DND-41 (cell line): ENCODE measurements at places on chromosomes 7 and 10.

DNA sequence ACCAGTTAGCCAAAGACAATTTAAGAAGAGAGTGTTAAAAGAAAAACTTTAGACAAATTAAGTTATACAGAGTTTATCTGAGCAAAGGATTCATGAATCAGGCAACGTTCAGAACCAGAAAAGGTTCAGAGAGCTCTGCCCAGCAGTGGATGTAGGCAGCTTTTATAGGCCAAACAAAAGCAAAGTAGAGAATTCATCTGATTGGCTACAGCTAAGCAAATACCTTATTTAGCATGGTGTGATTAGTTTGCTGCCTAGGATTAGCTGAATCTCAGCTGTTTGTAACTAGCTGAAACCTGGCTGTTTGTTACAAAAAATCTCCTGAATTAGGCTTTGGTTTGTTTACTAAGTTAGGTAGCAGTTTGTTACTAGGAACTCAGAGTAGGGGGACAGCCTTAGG is 66.0 kb downstream of the SLC25A40 start:
- H3K27ac ChIP-seq, result no peak overlapping the region
- no peaks in the 10 kb centered on the region for H3K27me3 ChIP-seq
- H3K36me3 ChIP-seq, result no peaks in the 10 kb centered on the region

GRCh38 chr10:30052062-30052461 is 7.3 kb downstream of the JCAD start:
- DNase-seq, result no peak
- no peak overlapping the region for H3K27ac ChIP-seq
- no peaks in the 10 kb centered on the region for H3K36me3 ChIP-seq
- H3K27me3 ChIP-seq, result no peaks in the 10 kb centered on the region
- H3K4me3 ChIP-seq, result no peak overlapping the region
- no peaks in the 10 kb centered on the region for H3K4me1 ChIP-seq

DNA sequence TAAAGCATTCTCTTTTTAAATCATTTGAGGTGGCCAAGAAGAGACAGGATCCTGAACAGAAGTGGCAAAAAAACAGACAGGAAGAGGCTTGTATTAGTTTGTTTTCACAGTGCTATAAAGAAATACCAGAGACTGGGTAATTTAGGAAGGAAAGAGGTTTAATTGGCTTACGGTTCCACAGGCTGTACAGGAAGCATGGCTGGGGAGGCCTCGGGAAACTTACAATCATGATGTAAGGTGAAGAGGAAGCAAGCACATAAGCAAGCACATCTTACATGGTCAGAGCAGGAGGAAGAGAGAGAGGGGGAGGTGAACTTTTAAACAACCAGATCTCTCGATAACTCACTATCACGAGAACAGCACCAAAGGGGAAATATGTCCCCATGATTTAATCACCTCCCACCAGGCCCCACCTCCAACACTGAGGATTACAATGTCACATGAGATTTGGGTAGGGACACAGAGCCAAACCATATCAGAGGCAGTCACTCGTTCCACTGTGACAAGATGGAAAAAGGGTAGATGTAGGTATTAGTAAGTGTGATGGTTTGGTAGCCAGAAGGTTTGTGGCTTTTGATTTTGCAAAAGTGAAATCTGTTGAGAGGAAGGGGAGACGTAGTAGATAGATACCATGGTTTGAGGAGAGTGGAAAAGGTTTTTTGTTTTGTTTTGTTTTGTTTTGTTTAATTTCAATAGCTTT is 5.1 kb downstream of the MSRB2 start:
- no peaks in the 10 kb centered on the region for H3K27me3 ChIP-seq
- peaks cover 27% of the 10 kb centered on the region for H3K4me1 ChIP-seq
- H3K36me3 ChIP-seq, result peaks cover 10% of the 10 kb centered on the region; the same call in 1 of the 2 replicates
- H3K4me3 ChIP-seq, result no peak overlapping the region

DNA sequence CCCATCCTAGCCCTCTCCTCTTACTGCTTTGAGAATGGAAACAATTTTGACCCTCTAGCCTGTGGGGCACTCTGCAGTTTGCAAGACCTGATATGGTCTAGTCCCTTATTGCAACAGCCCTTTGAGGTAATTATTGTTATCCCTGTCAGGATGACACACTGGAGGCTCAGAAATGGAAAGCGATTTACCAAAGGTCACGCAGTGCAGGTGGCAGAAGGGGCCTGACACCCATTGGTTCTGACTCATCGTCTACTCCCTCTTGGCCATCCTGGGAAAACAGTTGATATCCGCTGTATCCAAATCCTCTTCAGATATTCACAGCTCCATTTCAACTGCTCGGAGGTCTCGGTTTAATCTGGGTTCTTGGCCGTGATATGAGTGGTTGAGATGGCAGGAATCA is 44.7 kb upstream of the AQP1 start:
- no peak overlapping the region for H3K27ac ChIP-seq
- H3K4me1 ChIP-seq, result no peaks in the 10 kb centered on the region
- no peaks in the 10 kb centered on the region for H3K36me3 ChIP-seq
- no peaks in the 10 kb centered on the region for H3K27me3 ChIP-seq

- no peaks in the 10 kb centered on the region for H3K27me3 ChIP-seq
- H3K4me1 ChIP-seq, result no peaks in the 10 kb centered on the region
- H3K36me3 ChIP-seq, result no peaks in the 10 kb centered on the region
- no peak overlapping the region for H3K4me3 ChIP-seq
These were observed 64.3 kb upstream of the CCDC6 start for GRCh38 chr10:59970396-59971368.

- no peak overlapping the region for H3K27ac ChIP-seq
- H3K4me1 ChIP-seq, result no peaks in the 10 kb centered on the region
- no peak overlapping the region for H3K4me3 ChIP-seq
- no peaks in the 10 kb centered on the region for H3K36me3 ChIP-seq
These were observed 634.7 kb downstream of the ARL4A start for GRCh38 chr7:13322126-13322525.

DNA sequence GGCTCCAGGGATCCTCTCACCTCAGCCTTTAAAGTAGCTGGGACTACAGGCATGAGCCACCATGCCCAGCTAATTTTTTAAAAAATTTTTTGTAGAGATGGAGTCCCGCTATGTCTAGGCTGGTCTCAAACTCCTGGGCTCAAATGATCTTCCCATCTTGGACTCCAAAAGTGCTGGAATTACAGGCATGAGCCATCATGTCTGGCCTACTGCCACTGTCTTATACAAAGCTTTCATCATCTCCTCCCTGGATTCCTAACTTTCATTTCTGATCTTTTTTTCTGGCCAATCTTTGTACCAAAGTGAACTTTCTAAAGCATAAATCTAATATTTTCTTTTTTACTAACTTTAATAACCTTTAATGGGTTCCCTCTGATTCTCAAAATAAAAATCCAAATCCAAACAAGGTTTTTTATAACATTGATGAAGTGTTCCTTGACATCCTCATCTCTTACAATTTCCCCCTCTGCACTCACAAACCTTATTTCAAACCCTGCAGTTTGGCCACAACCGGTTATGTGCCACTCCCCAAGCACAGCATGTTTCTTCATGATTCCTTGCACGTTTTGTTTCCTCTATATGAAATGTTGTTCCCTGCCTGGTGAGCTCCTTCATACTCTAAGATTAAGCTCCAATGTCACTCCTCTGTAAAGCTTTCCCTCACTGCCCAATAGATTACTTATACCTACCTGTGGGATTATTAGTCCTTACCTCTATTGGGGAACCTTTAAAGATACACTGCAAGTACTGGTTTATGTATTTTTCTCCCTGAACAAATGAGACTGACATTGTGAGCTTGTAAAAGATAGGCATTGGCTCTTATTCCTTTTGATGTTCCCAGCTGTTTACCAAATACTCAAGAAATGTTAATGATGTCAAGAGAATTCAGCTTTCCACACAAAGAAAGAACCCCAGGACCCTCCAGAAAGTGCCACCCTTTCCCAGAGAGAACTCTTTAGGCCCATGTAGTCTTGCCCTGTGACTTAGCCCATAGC is 101.7 kb downstream of the HOXA1 start:
- DNase-seq, result no peak
- no peaks in the 10 kb centered on the region for H3K36me3 ChIP-seq
- no peak overlapping the region for H3K27ac ChIP-seq
- no peaks in the 10 kb centered on the region for H3K4me1 ChIP-seq
- H3K4me3 ChIP-seq, result no peak overlapping the region

DNA sequence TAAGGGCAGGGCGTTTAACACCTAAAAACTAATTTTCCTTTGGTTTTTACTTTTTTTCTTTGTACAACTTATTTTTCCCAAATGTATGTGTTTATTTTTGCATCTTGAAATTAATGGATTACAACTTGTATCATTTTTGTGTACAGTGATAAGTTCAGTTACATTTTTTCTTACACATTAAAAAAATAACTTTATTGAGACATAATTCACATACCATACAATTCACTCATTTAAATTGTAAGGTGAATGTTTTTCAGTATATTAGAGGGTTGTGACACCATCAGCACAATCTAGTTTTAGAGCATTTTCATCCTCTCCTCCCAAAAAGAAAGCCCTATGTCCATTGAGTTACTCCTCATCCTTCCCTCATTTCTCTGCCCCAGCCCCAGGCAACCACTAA is 11.6 kb downstream of the OGDH start:
- DNase-seq, result no peak
- peaks cover 8% of the 10 kb centered on the region; the same call in 1 of the 2 replicates for H3K36me3 ChIP-seq
- H3K27me3 ChIP-seq, result no peaks in the 10 kb centered on the region
- H3K27ac ChIP-seq, result no peak overlapping the region

- H3K4me1 ChIP-seq, result no peaks in the 10 kb centered on the region
- H3K4me3 ChIP-seq, result no peak overlapping the region
- no peak for DNase-seq
- no peaks in the 10 kb centered on the region for H3K36me3 ChIP-seq
- H3K27me3 ChIP-seq, result no peaks in the 10 kb centered on the region
These were observed 94.3 kb upstream of the AGBL3 start for GRCh38 chr7:134891696-134892678.

GRCh38 chr10:128632694-128633093 is 506.5 kb upstream of the MKI67 start:
- H3K4me1 ChIP-seq, result no peaks in the 10 kb centered on the region
- H3K36me3 ChIP-seq, result no peaks in the 10 kb centered on the region
- peaks cover 3% of the 10 kb centered on the region for H3K27me3 ChIP-seq
- no peak for DNase-seq
- H3K27ac ChIP-seq, result no peak overlapping the region

- peak within 1 kb of the TSS; percentile 80 for H3K27ac ChIP-seq
- peak; percentile 95 for DNase-seq
- H3K4me3 ChIP-seq, result peak within 1 kb of the TSS; percentile 74
These were observed at the start of gene GBF1 for GRCh38 chr10:102245082-102245931. GBF1 (plus strand) TSS chr10:102245532; CDS start chr10:102258939, 13,407 bp downstream.

DNA sequence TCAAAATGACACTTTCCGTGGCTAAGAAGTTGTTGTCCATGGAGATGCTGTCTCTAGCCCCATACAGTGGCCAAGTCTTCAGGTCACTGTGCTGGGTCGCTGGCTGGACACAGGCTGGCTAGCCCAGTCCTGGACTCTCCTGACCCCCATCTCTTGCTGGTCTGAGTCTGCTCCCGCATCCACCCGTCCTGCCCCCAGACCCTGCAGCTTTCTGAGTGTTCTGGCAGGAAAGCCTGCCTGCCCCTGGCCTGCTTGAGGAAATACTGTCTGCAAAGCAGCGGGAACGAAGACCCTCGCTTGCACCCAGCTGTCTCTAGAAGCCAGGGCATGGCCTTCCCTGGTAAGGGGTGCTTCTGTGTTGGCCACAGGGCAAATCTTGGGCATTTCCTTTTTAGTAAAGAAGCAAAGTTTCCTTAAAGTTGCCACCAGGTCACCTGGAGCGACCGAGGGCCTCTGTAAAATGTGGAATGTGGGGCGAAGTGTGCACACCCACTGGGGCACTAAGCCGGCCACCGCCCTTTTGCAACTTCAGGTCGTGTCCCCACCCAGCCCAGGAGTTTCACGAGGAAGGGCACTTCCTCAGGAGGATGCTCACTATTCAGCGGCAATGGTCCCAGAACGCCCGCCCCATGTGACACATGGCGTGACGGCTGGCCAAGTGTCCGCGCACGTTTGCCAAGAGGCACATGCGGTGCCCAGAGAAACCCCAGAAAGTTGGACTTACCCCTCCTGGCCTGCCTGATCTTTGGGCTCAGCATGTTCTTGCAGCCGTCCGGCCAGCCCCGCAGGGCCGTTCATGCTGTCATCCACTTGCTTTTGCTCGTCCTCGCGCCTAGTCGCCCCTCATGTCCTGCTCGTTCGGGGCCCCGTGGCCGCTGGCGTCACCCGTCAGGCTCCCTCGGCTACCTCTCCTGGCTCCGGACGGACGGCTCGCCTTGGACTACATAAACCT is 558 bp downstream of the ARHGAP22 start:
- DNase-seq, result no peak
- no peaks in the 10 kb centered on the region for H3K36me3 ChIP-seq
- H3K27ac ChIP-seq, result no peak overlapping the region
- no peak overlapping the region for H3K4me3 ChIP-seq
- peaks cover 3% of the 10 kb centered on the region for H3K27me3 ChIP-seq

DNA sequence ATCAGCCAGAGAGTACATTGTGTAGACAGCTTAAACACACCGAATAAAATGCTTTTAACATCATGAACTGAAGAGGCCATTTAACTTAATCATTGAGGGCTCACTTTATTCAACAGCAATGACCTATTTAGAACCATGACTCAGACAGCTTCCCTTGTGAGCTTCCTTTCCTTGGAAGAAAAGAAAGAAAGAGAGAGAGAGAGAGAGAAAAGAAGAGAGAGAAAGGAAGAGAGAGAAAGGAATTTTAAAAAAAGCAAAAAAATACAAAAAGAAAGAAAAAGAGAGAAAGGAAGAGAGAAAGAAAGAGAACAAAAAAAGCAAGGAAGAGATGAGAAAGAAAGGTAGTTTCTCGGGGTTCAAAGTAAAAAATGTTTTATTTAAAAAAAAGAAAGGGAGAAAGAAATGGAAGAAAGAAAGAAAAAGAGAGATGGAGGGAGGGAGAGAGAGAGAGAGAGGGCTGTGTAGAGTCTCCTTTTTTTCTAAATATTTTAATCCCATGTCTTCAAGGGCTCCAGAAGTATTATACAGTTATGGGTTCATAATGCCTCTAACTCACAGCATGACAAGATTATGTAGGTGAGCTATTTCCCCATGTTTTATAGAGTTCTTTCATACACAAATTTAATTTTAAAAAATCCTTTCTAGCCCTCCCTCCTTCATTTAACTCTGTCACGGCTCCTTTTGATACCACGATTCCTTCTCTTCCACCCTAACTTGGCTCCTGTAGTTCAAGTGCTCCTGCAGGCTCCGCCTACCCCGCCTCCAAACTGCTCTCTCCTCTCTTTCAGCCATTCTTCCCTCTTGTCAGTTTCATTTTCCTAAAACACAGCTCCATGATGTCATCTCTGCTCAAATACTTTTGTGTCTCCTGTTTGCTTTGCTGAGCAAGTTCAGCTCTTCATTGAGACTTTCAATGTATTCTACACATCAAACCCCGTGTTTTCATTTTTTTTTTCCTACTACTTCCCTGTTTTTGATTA is 85.5 kb downstream of the PRTFDC1 start:
- no peaks in the 10 kb centered on the region for H3K27me3 ChIP-seq
- no peaks in the 10 kb centered on the region for H3K36me3 ChIP-seq
- peak; percentile 32 for DNase-seq
- H3K4me3 ChIP-seq, result no peak overlapping the region
- no peak overlapping the region for H3K27ac ChIP-seq
